ENCODE measurements at places on chromosomes 3 and 15.

- no peak for DNase-seq
These were observed 35.3 kb downstream of the DET1 start for GRCh38 chr15:88511161-88511560.

- DNase-seq, result no peak
These were observed 1.3 kb downstream of the NME9 start for GRCh38 chr3:138328341-138328740.

- DNase-seq, result no peak
These were observed 26.0 kb upstream of the BOC start for GRCh38 chr3:113185194-113185835.

DNA sequence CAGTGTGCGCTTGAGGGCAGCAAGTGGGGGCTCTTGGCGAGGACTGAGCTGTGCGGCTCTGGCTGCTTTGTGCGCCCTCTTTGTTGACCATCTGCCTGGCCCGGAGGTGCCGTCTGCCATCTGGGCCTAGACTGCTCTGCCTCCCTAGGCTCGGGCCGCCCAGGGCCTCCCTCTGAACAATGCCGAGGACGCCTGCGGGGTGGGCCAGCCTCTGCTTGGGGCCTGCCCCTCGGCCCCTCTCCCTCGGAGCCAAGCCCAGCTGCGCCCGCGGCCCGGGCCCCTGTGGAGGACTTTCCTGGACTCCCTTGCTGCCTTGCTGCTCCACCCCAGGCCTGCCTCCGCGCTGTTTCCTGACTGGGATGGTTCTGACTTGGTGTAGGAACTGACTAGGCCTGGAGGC lies 31.9 kb upstream of the SPSB4 start:
- DNase-seq, result no peak

DNA sequence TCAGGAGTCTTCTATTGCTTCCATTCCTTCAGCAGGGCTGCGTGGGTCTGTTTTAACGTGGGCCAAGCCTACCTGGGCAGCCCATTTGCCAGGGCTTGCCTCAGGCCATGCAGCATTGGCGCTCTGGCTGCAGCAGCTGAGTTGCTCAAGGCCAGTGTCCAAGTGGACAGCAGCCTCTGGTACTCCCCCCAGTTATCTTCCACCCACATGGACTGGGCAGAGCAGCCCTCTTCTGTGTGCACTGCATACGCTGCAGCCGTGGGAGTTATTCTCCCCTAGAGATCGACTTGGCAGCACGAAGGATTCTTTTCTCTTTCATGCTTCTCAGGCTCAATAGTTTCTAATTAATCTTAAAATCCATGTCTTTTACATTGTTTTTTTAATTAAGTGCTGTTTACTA lies 6.9 kb upstream of the CAPN3 start:
- DNase-seq, result no peak

DNA sequence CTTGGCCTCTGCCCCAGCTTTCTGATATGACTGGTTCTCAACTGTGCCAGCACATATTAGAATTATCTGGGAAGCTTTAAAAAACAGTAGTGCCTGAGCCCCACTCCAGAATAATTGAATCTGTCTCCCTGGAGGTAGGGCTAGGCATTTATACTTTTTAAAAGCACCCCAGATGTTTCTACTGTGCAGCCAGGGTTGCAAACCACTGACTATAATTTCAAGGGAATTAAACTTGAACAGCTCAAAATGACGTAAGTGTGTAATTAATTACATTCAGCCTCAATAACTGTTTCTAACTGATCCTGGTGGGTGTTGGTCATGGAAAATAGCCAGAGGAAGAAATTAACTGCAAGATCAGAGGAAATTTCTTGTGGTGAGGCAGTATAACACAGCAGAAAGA lies 4.4 kb upstream of the IRAK2 start:
- no peak for DNase-seq

GRCh38 chr3:66312039-66312438 lies 91.2 kb downstream of the SLC25A26 start:
- no peak for DNase-seq

- no peak for DNase-seq
These were observed 5.8 kb downstream of the SERPINI2 start for GRCh38 chr3:167467848-167468611.

Measured in AG04449 (cell line).